ENCODE measurements at places on chromosomes 5 and 9.

DNA sequence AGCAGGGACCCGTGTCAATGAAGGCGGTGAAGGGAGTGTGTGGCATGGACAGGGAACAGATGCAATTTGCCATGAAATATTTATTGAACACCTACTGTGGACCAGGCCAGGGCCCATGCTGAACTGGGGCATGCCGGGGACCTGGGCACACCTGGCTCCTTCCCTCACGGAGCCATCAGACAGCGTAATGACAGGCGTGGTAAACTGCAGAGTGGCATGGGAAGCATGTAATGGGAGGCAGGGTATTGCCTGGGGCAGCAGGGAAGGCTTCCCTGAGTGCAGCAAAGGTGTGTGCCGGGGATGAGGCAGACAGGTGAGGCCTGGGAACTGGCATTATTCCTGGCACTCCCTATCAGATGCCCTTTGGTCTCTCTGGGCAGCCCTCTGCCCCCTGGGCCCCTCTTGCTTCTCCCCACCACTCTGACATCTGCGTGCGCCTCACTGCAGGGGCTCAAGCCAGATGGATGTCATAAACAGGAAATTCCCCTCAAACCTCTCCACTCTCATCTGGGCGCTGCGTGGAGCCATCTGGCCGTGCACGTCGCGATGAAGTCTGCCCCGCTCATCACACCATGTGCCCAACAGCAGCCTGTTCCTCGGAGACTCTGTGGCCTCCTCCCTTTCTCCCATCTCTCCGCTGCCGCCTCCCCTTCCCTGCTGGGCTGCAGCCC is 67.6 kb downstream of the HMCN2 start:
- DNase-seq: no peak

DNA sequence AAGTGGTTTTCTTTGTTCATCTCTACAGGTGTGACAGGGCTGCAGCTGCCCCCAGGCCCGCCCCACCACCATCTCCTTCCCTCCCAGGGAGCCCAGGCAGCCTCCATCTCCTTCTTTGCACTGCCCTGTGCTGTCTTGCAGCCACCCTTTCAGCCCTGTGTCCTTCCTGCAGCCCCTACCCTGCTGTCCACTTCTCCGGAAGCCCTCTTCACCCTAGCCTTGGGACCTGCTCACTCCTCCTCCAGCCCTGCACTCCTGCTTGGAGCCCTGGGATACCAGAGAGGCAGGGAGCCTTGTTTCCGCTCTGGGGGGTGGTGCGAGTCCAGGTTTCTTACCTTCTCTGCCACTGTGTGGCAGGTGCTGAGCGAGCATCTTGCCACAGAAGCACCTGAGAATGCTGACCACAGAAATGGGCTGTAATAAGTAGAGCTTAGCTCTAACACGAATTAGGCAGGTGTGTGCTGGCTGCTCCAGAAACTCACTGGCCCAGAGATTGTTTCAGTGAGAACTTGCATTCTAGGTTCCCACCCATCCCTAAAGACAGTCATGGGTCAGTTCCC is 51.3 kb upstream of the GADD45G start:
- DNase-seq: no peak

DNA sequence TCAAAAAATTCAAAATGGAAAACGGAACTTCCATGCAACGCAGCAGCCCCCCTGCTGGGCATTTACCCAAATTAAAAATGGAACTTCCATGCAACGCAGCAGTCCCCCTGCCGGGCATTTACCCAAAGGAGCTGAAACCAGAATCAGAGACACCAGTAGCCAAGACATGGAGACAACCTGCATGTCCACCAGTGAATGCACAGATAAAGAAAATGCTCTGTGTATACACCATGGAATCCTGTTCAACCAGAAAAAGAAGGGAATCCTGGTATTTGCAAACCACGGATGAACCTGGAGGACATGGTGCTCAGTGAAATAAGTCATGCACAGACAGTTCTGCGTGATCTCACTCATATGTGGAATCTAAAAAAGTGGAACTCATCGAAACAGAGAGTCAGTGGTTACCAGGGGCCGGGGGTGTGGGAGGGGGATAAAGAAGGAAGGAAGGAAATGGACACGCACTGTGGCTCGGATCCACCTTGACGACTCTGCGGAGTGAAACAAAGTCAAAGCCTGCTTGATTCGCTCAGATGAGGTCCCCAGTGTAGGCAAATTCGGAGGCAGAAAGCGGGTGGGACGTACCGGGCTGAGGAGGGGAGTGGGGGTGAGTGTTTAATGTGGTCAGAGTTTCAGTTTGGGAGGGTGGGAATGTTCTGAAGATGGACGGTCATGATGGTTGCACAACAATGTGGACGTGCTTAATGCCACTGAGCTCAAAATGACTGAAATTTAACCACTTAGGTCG is 40.2 kb upstream of the EXOC3 start:
- no peak for DNase-seq

DNA sequence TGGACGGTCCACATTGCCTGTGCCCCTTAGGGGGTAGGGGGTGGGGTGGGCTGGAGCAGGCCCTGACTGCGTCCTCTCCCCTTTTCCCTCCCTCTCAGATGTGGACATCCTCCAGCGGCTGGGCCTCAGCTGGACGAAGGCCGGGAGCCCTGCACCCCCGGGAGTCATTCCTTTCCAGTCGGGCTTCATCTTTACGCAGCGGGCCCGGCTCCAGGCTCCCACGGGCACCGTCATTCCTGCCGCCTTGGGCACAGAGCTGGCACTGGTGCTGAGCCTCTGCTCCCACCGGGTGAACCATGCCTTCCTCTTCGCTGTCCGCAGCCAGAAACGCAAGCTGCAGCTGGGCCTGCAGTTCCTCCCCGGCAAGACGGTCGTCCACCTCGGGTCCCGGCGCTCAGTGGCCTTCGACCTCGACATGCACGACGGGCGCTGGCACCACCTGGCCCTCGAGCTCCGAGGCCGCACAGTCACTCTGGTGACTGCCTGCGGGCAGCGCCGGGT is 12.3 kb downstream of the COL27A1 start:
- no peak for DNase-seq

DNA sequence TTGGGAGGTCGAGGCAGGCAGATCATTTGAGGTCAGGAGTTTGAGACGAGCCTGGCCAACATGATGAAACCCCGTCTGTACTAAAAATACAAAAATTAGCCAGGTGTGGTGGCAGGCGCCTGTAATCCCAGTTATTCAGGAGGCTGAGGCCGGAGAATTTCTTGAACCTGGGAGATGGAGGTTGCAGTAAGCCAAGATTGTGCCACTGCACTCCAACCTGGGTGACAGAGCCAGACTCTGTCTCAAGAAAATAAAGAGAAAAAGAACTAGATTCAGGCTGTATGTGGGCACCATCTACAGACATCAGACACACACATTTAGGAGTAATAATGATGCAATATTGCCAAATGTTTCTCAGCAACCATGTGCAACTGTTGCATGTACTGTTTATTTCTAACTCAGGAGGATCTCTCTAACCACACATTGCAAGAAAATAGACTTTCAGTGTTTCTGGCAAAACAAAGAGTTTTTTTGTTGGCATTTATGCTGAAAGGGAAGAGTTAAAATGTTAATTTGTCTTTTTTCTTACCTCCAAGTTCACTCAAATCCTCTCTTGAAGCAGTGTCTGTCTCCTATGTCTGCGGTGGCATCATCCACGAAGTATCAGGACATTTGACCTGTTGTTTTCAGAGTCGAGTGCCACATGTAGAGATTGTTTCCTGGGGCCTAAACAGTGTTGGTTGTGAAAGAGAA is 5.1 kb upstream of the ORM1 start:
- no peak for DNase-seq
